Fibroblast of skin of right biceps (primary cell): ENCODE measurements at places on chromosomes 4 and X.

DNA sequence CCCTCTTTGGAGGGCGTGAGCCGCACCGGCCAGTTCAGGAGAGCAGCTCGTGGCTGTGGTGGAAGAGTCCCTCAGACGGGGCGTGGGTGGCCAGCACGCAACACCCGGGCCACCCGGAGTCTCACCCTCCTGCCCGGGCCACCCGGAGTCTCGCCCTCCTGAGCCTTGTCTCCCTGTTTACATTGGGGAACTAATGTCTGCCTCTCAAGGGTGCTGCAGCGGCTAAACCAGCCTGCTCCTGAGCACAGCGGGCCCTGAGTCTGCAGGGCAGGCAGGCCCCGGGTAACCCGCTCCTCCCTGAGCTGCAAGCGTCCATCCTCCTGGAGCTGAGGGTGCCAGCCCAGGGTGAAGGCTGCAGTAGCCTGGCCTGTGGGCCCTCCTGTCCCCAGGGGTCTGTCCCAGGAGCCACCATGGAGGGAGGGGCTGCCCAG lies 3.0 kb downstream of the PDE6B start:
- no peak for DNase-seq

DNA sequence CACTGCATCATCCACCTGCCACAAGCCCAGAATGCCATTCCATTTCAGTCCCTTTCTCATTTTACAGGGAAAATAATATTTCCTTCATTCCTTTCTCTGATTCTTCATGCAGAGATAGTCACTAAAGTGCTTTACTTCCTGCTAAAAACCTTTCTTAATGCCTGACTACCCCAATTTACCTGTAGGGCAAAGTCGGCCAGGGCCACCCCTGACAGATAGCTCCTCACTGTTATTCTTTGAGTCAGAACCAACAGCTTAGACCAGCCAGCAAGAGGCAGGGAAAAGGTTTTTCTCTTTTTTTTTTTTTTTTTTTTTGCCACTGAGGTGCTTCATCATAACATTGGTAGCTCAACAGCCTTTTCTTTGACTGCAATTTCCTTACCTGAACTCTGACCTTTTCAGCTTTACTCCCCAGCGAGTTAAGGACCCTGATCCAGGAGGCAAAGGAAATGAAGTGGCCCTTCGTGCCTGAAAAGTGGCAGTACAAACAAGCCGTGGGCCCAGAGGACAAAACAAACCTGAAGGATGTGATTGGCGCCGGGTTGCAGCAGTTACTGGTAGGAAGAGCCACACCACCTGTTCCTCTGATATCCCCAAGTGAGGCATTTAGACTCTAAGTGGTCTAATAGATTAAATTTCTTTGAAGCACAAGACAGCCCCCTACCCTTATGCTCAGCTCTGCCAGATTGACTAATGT lies 85.0 kb downstream of the ALPK1 start:
- no peak for DNase-seq

DNA sequence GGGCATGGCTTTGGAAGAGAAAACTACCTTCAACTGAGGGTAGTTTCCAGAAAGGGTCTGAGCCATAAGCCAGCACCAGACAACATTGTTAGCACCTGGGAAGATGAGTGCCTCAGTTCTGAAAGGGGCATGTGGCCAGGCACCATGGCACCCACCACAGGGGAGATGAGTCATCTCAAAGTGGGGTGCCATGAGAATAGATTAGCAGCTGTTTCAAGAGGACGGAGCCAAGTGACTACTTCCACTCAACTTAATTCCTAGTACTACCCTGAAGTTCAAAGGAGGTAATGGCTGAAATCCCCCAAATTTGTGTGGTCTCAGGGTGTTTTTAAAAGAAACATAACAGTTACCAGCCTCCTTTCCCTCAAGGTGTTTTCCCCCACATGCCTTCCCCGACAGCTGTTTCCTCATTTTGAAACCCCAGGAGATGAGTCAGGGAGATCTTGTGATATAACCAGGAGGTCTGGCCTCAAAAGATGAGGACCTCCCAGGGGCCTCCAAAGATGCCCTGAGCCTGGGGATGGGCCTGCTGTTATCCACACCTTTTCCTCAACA lies 27.8 kb upstream of the FTHL17 start:
- no peak for DNase-seq

- DNase-seq: no peak
Measured at GRCh38 chr4:41517747-41518146, 20.2 kb upstream of the LIMCH1 start.

DNA sequence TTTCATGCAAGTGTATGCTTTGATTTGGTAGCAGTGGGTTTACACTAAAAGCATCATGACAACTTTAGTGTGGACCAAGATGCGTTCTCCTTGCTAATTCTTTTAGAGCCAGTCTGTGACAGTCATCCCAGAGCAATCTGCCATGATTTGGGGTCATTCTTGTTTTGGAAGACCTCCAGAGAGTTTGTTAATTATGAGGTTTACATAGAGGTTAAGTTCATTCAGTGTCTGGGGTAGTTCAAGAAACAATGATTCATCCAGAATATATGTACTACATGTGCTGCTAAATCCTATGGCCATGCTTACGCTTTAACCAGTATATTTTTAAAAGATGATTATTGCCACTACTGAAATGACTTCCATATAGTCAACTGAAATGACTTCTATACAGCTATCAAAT lies 328.5 kb upstream of the AGA start:
- DNase-seq: peak; percentile 78

- DNase-seq: no peak
Measured at GRCh38 chr4:112956484-112956896, 93.0 kb upstream of the ANK2 start.
